WTC11 (cell line): ENCODE measurements at places on chromosomes 3 and 15.

DNA sequence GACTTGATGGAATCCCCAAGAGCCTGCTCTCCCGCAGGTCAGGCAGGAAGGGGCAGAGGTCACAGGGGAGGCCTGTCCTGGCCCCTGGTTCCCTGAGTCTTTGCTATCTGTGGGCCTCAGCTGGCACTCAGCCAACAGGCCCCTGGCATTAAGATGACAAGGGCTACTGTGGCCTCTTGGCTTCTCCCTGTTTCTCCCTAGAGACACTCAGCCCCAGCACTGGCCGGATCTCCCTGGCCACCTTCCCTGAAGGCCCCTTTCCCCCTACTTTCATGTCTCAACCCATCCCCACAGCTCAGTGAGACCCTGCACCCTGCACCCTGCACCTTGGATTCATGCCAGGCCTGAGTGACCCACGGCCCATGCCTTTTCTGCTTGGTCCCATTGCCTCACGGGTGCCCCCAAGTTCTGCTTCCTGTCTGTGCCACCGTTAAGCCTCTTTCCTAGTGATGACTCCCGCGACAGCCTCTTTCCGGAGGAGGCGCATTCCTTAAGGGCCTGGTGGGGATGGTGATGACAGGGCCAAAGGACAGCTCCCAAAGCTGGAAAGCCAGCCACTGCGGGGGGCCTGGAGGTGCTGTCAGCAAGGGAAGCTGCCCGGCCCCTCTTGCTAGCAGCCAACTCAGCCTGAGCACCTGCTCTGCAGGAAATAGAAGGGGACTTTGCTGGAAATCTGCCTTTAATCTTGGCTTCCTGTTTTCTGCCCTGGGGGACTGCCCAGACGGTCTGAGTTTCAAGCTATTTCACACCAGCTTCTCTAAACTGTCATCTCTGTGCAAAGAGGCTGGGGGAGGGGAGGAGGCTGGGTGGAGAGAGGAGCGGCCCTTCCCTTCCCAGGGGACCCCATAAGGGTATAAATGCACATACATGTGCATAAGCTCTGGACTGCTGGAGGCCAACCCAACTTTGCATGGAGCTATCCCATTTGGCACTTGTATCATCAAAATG is 4.8 kb upstream of the CSK start:
- DNase-seq = peak; percentile 56

DNA sequence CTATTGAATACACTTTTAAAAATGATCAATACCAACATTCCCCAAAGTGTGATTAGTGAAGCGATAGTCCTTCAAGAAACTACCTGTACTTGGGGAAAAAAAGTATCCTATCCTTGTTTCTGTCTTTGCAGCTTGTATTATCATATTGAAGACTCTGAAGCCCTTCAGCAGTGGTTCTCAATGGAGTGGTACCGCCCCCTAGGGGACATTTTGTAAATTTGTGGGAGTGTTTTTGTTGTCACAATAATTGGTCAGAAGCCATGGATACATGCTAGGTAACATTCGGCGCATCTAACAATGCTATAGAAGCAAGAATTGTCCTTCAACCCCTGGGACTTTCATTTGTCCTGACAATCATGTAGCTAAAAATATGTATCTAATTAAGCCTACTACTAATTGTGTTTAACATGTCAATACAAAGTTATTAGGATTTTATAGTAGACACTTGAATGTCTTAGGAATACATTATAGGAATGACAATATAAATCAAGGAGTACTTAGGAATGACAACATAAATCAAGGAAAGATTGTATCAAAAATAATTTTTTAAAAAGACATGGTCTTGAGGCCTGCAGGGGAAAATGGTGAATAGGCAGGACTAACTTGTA is 53.7 kb downstream of the NMD3 start:
- DNase-seq = peak; percentile 54

GRCh38 chr3:63344661-63345060 is 66.6 kb downstream of the SYNPR start:
- DNase-seq = peak; percentile 29

DNA sequence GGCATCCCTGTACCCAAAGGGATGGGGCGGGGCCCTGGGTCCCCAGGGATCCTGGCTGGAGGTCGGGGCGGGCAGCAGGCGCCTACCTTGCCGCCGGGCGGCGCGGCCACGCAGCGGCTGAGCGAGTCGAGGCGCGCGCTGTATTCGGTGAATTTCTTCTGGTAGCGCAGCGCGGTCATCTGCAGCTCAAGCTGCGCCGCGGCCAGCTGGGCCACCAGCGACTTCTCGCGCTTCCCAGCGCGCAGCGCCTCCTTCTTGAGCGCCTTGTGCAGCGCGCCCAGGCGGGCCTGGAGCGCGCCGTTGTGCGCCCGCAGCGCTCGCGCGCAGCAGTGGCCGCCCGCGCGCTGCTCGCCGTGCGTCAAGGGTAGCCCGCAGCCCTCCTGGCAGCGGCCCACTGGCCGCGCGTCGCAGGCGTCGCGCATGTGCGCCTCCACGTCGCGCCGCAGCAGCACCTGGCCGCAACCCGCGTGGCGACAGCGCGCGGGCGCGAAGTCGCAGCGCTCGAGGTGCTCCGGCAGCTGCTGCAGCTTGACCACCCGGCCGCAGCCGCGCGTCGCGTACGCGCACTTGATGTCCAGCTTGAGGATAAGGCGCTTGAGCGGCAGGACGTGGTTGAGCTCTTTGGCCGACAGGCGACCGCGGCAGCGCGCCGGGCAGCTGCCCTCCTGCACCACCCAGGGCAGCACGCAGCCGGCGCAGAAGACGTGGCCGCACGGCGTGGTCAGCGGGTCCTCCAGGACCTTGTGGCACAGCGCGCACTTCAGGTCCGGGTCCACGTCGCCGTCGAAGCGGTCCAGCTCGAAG is 522 bp downstream of the PDZRN3 start:
- DNase-seq = peak; percentile 70

DNA sequence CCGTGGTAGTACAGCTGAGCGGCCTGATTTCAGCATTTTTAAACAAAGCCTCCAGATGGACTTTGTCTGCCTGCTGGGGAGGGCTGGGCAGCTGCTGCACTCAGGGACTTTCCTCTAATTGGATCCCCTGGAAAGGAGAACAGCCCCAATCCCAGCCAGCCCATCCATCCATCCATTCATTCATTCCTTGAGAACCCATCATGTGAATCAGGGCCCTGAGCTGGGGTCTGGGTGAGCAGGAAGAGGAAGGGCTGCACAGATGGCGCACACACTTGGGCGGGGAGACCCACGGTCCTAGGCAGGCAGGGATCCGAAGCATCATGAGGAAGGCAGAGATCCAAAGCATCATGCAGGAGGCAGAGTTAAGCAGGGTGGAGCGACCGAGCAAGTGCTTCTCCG is 45.7 kb downstream of the TPRA1 start:
- DNase-seq = no peak

- no peak for DNase-seq
Observed at GRCh38 chr3:87691109-87691508, 367.7 kb downstream of the CGGBP1 start.

DNA sequence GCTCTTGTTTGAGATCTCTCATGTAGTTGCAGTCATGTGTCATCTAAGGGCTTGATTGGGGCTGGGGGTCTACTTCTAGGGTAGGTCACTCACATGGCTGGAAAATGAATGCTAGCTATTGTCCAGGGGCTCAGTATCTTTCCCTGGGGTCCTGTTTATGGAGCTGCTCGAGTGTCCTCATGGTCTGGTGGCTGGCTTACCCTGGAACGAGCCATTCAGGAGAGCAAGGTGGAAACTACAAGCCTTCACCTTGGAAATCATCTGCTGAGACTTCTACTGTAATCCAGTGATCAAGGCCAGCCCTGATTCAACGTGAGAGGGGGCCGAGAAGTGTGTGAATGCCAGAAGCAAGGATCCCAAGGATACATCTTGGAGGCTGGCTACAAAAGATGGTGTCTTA is 16.2 kb upstream of the RHCG start:
- DNase-seq = no peak

DNA sequence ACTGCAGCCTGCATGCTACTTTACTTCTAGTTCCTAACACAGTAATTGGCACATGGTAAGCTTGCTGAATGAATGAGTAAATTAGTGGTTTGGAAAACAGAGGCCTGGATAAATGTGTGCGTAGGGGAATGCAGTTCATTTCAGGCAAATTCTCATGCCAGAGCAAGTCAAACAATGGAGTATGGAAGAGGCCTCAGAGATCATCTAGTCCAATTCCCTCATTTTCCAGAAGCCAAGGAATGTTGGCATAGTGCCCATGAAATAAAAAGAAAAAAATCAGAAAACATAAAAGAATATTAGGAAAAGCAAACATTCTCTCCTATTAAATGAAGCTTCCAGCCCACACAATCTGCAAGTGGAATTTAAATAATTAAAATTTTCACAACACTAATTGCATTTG is 92.4 kb downstream of the MB21D2 start:
- DNase-seq = no peak

- DNase-seq = no peak
Observed at GRCh38 chr3:162224746-162225145, 728.1 kb downstream of the OTOL1 start.

- no peak for DNase-seq
Observed at GRCh38 chr15:85821545-85821944, 26.8 kb upstream of the KLHL25 start.

DNA sequence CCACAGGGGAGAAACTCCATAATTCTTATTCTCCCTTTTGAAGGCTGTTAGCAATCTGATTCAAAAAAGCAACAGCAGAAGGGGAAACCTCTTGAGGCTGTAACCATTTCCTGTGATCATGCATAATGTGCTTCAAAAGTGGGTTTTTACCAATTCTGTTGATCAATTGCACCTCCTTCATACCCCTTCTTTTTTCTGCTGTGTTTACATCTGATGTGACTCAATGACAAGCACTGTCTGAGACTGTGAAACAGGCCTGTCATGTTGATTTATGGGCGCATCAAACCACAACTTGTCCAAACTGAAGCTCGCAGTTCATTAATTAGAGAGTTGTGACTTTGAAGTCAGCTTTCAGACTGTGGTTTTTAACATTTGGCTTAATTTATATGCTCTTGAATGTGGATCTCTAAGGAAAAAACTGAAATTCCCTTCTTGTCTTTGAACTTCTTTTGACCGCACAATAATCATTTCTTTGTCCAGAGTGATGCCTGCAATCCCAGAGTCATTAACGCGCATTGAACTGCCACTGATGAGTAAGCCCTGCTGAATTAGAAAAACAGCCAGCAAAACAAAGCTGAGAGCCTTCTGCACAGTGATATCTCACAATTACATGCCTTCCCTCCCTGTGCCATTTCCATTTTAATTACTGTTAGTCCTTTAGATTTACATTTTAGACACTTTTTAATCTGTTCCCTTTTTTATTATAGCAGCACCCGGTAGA is 532.8 kb downstream of the FOXP1 start:
- no peak for DNase-seq

- no peak for DNase-seq
Observed at GRCh38 chr3:129014148-129014547, 13.0 kb downstream of the EFCC1 start.

- DNase-seq = no peak
Observed at GRCh38 chr3:71026634-71027578, 556.6 kb downstream of the FOXP1 start.

- no peak for DNase-seq
Observed at GRCh38 chr3:147838652-147839051, 429.5 kb downstream of the ZIC1 start.

DNA sequence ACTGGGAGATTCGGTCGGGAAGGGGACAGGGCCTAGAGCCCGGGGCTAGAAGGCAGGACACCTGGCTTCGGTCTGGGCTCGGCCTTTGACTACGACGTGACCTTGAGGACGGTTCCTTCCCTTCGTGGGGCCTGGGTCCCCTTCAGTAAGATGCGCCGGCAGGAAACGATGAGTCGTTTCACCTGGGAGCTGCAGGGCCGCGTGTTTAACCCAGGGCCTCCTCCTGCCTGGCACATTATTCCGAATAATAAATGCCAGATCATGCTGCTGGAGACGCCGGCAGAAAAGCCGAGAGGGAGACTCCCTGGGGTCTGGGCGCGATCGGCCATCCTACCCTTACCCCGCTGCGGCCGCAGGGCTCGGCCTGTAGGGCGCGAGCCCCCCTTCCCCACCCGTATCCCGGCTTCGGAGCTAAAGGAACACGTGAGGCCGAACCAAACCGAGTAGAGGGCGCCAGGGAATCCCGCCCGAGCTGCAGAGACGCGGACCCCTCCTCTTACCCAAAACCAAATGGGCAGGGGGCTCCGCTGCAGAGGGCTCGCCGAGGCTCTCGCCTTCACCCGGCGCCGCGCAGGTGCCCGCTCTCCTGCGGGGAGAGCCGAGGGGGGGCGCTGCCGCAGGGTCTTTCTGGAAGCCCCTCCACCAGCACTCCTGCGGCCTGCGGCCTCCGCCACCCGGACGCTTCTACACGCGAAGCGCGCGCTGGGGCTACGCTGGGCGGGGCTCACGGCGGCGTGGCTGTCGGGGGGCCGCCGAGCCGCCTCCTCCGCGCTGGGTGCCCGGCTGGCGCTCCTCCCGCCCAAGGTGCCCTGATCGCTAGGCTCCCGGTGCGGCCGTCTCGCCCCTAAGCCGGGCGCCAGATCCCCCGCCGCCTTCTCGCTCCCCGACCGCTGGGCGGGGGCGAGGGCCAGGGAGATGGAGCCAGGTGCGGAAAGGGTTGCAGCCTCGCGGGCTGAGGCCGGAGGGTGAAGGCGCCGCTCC is at the start of gene BDH1:
TSS of gene BDH1 (minus strand) at position 688 of the 981 bp plus-strand sequence. CDS start 9,525 bp downstream, outside the sequence.
- peak; percentile 59 for DNase-seq
